Aortic smooth muscle cell (primary cell): ENCODE measurements at places on chromosomes 7 and 10. TPM values are rescaled to one million over a fixed set of nuclear protein-coding genes. Genes with fewer than 3 reads are reported as not detected.

The GARIN1A gene
- total RNA-seq = 0.92 and 1.6 TPM in 2 replicates

The CALML5 gene
- not detected in 2 replicates for total RNA-seq

The SPDYE8 gene
- total RNA-seq = not detected in 2 replicates

The OR6V1 gene
- total RNA-seq = not detected in 2 replicates

The PON1 gene
- not detected in 2 replicates for total RNA-seq

The PARP12 gene
- 15.5 and 29.1 TPM in 2 replicates for total RNA-seq

The ADGRA1 gene
- not detected in 2 replicates for total RNA-seq

The CARD11 gene
- 0.13 TPM in 1 of 2 replicates, not detected in the other for total RNA-seq

The SMKR1 gene
- not detected in 2 replicates for total RNA-seq

The OR2A12 gene
- not detected in 2 replicates for total RNA-seq

The TMEM236 gene
- total RNA-seq = 0.06 TPM in 1 of 2 replicates, not detected in the other

The TAF3 gene
- 1.5 and 1.6 TPM in 2 replicates for total RNA-seq

The CAMK1D gene
- total RNA-seq = 4.1 and 6.2 TPM in 2 replicates
